ENCODE measurements at places on chromosomes 5 and 9. TPM values are rescaled to one million over a fixed set of nuclear protein-coding genes. Genes with fewer than 3 reads are reported as not detected.

Gene PCDHB14
- total RNA-seq = 1.1 TPM

Gene ENTREP1
- 0.13 TPM for total RNA-seq

Gene LCN15
- not detected for total RNA-seq

Gene TAF11L5
- total RNA-seq = not detected

Gene AHRR
- total RNA-seq = 28.8 TPM

Gene CETN3
- total RNA-seq = 13.5 TPM

Gene TUSC1
- 7.1 TPM for total RNA-seq

Gene ZNF608
- total RNA-seq = 7.7 TPM

Gene PCDHGB2
- 5.9 TPM for total RNA-seq

Gene SURF2
- 13.9 TPM for total RNA-seq

Gene LURAP1L
- 12.2 TPM for total RNA-seq

Gene HTR1A
- total RNA-seq = not detected

Gene FCN2
- total RNA-seq = not detected

Gene MYO10
- total RNA-seq = 42.0 TPM

Gene GMCL2
- not detected for total RNA-seq

Gene PCDHA3
- 0.37 TPM for total RNA-seq

Gene MLANA
- total RNA-seq = not detected

Gene GPR150
- total RNA-seq = 0.13 TPM

Gene DNM1
- 1.1 TPM for total RNA-seq

Gene PCDHA7
- total RNA-seq = 0.13 TPM
